ENCODE measurements at places on chromosomes 16 and 17. TPM values are rescaled to one million over a fixed set of nuclear protein-coding genes. Genes with fewer than 3 reads are reported as not detected.

- DNase-seq: peak; percentile 88
- H3K4me3 ChIP-seq: no peak overlapping the region
- no peaks in the 10 kb centered on the region for H3K36me3 ChIP-seq
- no peak overlapping the region for H3K27ac ChIP-seq
- H3K4me1 ChIP-seq: peaks cover 27% of the 10 kb centered on the region
- peaks cover 40% of the 10 kb centered on the region for H3K27me3 ChIP-seq
Measured at GRCh38 chr17:39623356-39623950, 3.3 kb upstream of the PPP1R1B start.

DNA sequence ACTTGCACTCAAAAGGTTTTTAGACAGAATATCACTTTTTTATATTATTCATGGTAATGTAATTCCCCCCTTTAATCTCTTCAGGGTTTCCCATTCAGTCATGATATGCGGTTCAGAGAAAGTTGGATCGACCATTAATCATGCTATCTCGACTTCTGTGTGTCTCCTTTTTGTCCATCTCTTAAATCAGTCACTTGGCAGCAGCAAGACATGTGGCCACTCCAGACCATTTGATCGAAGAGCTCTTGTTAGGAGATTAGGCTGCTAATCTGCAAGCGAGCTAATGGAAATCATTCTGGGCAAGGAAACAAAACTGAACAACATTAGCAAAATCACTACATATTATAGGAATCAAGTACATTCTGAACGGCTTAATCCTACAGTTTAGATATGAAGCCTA, 449.9 kb downstream of the WWOX start:
- DNase-seq: no peak
- no peaks in the 10 kb centered on the region for H3K27me3 ChIP-seq
- H3K4me1 ChIP-seq: peaks cover 5% of the 10 kb centered on the region
- no peaks in the 10 kb centered on the region for H3K36me3 ChIP-seq

The MEIOC gene
- total RNA-seq: 0.26 TPM

The BOLA2B gene
- 212 TPM for total RNA-seq

- no peak overlapping the region for H3K4me3 ChIP-seq
- H3K36me3 ChIP-seq: no peaks in the 10 kb centered on the region
- no peak overlapping the region for H3K27ac ChIP-seq
Measured at GRCh38 chr16:88329726-88330700, 52.7 kb upstream of the ZNF469 start.

The CCL3 gene
- 4.2 TPM for total RNA-seq

DNA sequence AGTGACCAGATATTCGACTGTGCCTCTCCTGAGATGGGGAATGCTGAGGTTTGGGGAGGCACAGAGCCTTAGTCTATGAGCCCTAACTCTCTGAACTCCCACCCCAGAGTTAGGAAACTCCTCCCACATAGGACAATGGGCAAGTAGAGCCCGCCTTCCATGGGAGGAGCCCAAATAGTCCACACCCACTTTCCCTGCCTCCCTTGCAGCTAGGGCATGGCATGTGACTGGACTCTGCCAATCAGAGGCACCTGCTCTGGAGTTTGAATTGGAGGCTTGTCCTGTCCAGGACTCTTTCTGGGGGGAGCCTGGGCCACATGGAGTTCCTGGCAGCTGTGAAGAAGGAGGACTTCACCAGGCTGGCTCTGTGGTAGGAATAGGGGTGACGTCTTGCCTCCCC, 48.4 kb downstream of the SOCS1 start:
- peaks cover 58% of the 10 kb centered on the region for H3K4me1 ChIP-seq
- peaks cover 12% of the 10 kb centered on the region for H3K36me3 ChIP-seq
- no peak overlapping the region for H3K4me3 ChIP-seq
- no peaks in the 10 kb centered on the region for H3K27me3 ChIP-seq
- peak overlapping the region; percentile 83 for H3K27ac ChIP-seq

DNA sequence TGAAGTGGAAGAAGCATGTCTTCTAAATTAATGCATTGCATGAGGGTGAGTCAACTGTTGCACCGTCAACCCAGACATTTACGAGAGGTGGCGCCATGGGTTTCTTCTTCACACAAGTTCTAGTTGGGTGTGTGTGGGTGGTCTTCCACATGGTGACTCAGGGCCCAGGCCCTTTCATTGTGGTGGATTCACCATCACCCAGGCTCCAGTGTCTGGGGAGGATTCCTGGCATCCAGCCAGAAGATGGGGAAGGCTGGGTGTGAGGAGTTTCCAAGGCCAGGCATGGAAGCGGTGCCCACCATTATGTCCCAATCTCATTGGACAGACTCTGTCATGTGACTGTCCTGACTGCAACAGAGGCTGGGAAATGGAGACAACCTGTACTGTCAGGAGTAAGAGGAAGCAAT, 21.4 kb upstream of the JPH3 start:
- DNase-seq: no peak
- peaks cover 13% of the 10 kb centered on the region for H3K27me3 ChIP-seq
- no peak overlapping the region for H3K4me3 ChIP-seq
- no peak overlapping the region for H3K27ac ChIP-seq
- no peaks in the 10 kb centered on the region for H3K4me1 ChIP-seq

GRCh38 chr17:1890758-1891450, 61.1 kb downstream of the RPA1 start:
- H3K36me3 ChIP-seq: peaks cover 66% of the 10 kb centered on the region
- peak overlapping the region; percentile 39 for H3K27ac ChIP-seq
- H3K4me1 ChIP-seq: peaks cover 7% of the 10 kb centered on the region
- no peak overlapping the region for H3K4me3 ChIP-seq
- DNase-seq: no peak
- no peaks in the 10 kb centered on the region for H3K27me3 ChIP-seq

DNA sequence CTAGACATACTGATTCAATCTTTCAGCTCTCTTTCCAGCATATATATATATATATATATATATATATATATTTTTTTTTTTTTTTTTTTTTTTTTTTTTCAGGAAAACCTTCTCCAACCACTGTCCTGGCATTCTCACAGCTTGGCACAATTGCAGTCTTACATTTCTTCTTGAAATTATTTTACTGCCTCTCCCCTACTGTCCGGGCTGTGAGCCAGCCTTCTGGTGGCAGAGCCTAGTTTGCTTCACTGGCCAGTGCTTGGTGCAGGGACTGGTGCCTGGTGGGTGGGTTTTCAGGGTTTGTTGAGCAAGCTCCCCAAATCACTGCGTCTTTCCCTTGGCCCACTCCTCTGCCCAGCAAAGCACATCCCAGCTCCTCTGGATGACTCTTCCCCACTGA, 28.5 kb downstream of the PRSS54 start:
- H3K36me3 ChIP-seq: no peaks in the 10 kb centered on the region
- DNase-seq: no peak
- peaks cover 2% of the 10 kb centered on the region for H3K27me3 ChIP-seq
- H3K4me3 ChIP-seq: no peak overlapping the region
- H3K27ac ChIP-seq: no peak overlapping the region
